ENCODE measurements at places on chromosomes 4 and X.

DNA sequence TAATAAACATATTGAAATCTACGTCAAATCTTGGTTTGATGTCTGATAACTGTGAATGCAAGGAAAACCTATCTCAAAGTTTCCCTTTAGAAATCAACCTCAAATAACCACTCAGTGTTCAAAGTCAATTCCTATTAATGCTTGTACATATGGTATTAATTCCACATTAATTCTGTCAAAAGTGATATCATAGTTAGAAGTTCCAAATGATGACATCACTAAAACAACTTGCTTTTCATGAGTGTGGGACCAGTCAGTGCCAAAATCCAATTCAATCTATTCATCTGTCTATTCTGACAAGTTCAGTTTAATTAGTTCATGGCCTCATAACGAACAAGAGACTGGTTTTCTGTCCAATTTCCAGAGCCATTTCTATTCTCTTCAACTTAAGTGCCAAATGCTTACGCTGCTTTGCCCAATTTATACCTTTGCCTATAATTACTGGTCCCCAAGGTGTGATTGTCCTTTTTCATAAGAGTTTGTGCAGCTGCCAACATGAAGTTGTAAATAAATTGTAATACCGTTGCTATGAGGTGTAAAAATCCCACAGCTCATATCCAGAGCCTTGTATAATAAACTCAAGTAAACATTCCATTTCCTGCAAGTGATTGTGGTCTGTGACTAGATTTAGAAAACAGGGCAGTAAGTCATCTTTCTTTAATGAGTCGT lies 476.2 kb downstream of the RAB28 start:
- no peak for DNase-seq

DNA sequence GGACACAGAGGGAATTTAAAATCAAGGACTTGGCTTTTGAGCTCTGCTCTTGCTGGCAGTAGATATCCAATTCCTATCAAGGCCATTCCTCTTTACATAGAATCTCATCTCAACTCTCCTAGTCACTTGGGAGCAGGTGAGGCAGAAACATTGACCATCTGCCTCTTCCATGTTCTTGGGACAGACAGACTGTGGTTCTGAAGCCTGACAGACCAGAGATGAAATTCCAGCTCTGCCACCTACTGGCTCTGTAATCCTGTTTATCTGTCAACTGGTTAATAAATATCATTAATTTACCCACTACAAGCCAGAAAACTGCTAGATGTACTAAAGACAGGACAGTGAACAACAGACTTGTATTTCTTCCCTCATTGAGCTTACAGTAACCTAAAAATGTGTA lies 300.8 kb downstream of the ADGRL3 start:
- no peak for DNase-seq

GRCh38 chrX:111447298-111447697 lies 35.3 kb upstream of the DCX start:
- peak; percentile 63 for DNase-seq

DNA sequence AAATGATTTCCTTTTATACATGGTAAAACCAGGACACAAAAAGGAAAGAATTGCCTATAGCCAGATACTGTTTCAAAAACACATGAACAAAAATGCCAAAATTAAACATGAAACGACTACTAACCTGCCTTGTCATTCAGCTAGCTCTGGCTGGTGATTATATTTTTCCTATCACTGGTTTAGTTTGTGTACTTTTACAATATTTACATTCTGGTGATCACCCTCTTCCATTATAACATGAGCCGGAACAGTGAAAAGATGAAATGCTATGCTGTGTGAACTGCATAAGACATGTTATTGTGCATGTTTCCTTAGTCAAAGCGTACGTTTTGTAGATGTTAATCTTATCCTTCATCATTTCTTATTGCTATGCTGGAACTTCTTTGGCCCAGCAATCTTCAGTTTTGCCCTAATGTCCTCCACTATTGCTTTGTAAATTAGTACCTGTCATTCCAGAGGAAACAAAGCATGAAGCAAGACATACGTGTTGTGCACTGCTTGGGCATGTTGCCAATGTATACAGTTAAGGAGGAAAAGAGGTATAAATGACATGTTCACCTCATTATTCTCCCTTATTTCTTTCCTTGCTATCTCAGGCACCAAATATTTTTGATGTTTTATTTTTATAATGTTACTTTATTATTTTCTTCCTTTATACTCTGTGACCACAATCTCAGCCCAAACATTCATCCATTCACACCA lies 386.3 kb downstream of the ARHGAP24 start:
- peak; percentile 59 for DNase-seq

GRCh38 chr4:183838987-183839712 lies 66.0 kb upstream of the STOX2 start:
- DNase-seq, result no peak

DNA sequence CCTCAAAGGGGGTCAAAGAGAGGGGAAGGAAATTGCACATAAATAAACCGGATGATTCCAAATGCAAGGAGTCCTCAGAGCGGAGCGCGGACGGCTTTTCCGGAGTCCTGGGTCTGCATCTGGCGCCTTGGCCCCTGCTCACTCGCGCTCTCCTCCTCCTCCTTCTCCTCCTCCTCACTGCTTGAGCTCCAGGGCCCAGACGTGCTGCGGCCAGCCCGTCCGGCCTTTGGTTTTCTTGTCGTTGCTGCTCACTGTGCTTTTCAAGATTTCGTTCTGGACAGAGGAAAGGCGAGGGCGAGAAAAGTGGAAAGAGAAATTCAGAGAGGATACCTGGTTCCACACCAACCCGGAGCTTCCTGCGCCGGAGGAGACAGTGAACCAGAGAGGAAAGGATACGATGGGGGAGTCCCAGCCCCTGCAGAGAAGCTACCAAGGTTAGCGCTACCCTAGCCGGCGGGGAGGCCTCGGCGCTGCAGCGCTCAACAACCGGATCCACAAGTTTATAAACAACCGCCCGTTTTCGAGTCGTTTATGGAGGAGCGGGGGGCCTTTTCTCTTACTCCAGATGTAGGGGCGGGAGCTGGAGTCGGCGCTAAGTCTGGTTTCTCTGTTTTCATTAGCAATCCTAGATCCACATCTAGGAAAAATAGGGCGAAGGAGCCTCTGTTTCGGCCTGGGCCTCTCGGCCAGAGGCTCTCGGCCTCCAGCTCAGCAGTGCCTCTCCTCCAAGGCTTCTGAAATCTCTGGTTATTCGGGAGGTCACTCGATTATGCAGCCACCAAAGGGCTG lies 2.7 kb downstream of the HAND2 start:
- DNase-seq, result no peak

- DNase-seq, result no peak
Observed at GRCh38 chr4:109211671-109212070, 90.8 kb downstream of the COL25A1 start.

DNA sequence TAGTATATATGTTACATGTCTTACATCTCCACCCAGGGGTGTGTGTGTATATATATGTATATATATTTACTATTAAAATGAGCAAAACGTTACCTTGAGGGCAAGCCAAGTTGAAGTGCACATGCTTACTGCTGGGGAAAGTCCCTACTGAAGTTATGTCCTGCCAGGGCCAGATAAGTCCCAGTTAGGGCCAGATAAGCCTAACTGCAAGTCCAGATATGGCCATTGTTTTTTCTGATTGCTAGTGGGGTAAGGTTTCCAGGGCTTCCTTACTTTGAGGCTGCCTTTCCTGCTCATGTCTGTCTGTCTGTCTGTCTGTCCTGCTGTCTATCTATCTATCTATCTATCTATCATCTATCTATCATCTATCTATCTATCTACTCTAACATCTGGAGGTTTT lies 19.3 kb upstream of the ZNF81 start:
- DNase-seq, result no peak

DNA sequence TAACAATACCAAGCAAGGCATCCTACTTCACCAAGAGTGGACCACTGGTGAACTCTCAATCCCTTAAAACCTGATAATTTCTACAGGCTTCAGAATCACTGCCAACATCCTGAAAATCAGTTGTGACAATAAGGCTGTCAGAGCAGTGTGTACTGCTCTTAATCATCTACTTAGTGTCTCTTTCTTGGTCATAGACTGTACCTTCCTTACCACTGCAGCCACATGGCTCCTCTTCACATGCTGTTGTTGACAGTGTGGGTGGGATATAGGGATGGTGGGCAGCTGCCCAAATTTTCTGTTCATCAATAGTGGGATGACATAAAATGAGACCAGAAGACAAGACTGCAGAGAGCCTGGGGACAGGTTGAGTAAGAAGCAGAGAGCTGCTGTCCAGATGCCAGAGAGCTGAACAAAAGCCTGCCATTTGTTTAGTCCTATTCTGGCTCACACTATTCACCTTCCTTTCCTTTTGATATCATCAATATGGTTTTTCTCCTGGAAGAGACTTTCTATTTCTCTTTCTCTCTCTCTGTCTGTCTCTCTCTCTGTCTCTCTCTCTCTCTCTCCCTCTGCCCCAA lies 178.9 kb downstream of the MGST2 start:
- DNase-seq, result no peak

- no peak for DNase-seq
Observed at GRCh38 chr4:168854350-168854921, 155.6 kb downstream of the CBR4 start.

DNA sequence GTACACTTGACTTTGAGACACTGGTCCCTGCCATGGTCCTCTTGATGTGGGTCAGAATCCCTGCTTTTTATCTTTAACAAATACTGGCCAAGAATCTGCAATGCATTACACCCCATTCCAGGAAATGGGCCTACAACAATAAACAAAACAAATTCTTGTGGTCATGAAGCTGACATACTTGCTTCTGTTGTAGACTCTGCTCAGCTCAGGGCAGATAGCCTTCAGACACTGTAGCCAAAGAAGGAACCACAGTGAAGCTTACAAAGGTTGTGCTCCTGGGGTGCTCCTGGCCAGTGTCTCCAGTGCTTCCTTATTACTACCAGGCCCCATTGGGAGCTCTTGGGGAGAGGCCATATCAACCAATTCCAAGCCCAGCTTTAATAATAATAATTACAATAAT lies 21.8 kb downstream of the KIAA1210 start:
- DNase-seq, result no peak

- no peak for DNase-seq
Observed at GRCh38 chrX:141278306-141278705, 36.0 kb upstream of the SPANXC start.

DNA sequence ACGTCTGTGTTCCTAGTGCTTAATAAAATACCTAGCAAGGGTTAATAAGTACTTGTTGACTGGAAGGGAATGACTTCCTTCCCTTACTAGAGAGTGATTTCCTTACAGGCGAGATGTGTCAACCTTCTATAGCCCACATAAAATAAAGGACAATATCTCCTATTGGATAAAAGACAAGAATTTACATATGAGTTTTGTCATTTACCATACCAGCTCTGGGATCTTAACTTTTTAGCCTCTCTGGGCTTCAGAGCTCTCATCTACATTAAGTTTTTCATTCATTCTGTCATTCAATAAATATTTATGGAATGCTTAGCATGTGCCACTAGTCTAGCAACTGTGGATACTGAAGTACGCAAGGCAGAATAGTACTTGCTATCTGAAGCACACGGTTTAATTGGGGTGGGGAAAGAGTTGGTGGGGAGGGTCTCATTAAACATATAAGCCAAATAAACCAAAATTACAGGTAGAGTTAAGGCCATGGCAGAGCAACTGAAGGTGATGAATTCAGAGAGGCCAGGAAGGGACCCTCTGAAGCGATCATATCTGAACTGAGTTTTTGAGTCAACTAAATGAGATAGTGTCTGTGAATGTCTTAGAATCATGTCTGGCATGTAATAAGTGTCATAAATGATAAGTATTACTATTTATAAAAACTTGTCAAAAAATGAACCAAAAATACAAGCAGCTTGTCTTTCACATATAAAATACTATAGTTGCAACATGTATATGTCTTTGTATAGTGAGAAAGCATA lies 91.6 kb upstream of the BMP2K start:
- DNase-seq, result no peak

DNA sequence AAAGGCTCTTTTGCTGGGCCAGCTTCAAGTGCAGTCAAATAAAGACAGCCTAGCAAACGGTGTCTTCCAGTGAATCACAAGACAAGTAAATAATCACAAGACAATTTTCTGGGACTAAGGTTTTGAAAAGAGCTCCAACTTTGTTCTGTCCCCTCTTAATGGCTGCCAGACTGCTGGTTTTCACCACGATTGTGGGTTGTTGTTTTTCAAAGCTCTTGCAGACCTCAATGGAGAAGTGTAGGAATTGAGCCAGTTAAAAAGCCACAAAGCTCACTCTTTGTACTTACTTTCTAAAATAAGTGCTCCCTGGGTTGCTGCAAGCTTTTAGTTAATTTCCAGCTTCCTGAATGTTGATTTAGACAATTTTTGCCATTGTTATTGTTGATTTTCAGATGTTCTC lies 405.8 kb upstream of the HTR2C start:
- no peak for DNase-seq

DNA sequence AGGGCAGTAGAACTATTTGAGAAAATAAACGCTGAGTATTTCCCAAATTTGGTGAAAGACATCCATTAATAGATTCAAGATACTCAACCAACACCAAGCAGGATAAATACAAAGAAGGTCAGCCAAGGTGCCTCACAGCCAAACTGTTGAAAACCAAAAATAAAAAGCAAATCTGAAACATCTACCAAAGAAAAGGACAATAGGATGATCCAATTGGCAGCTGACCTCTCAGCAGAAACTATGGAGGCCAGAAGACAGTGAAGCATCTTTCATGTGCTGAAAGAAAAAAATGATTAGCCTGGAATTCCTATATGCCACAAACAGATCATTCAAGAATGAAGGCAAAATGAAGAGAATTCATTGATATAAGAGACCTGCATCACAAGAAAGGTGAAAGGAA lies 44.9 kb downstream of the USP46 start:
- DNase-seq, result no peak

DNA sequence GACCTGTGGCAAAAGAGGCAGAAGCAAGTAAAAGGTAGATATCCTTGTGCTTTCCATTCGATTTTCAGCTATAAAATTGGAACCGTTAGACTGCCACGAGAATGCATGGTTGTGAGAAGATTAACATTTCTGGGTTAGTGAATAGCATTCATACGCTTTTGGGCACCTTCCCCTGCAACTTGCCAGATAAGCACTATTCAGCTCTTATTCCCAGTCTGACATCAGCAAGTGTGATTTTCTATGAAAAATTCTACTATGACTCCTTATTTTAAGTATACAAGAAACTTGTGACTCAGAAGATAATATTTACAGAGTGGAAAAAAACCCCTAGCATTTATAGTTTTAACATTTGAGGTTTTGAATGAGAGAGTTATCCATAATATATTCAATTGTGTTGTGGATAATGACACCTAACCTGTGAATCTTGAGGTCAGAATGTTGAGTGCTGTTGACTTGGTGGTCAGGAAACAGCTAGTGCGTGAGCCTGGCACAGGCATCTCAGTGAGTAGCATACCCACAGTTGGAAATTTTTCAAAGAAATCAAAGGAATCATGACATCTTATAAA lies 3.9 kb downstream of the FGB start:
- no peak for DNase-seq

- no peak for DNase-seq
Observed at GRCh38 chr4:87624698-87625097, 16.4 kb downstream of the DSPP start.

GRCh38 chr4:173547889-173548288 lies 17.9 kb upstream of the HAND2 start:
- DNase-seq, result no peak
